ENCODE measurements at places on chromosomes 3 and 15.

DNA sequence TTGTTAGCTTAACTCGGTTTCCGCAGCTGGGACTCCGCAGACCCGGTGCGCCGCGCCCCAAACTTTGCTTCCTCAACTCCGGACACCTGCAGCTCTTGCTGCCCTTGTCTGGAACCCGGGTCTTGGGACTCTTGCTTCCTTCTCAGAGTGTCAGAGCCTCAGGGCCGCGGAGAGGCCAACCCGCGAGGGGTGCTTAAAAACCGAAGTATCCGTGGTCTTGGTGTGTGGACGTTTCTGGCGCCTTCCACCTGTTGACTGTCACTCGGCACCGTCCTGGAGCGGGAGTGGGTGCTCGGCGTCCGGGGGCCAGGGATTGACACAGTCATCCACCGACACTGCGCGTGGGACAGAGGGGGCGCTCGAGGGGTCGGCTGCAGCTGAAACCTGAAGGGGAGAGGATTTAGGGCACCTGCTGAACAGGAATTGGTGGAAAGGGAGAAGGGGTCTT, 386 bp downstream of the SQOR start:
- peak; percentile 67 for DNase-seq

DNA sequence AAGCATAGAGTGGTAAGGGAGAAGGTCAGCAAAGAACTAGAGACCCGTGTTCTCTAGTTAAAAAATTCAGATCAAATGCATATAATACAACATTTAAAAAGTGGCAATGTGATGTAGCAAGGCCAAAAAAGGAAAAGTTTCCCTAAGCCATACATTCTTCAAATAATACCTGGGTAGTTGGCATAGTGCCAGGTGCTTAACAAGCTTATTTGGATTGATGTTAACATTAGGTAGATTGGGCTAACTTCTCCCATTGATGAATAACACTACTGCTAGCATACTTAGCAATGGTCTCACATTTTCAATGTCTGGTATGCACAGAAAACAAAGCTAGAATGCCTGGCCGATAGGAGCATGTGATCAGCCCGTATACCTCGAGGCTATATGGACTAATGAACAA, 283.6 kb upstream of the RARB start:
- DNase-seq = no peak

DNA sequence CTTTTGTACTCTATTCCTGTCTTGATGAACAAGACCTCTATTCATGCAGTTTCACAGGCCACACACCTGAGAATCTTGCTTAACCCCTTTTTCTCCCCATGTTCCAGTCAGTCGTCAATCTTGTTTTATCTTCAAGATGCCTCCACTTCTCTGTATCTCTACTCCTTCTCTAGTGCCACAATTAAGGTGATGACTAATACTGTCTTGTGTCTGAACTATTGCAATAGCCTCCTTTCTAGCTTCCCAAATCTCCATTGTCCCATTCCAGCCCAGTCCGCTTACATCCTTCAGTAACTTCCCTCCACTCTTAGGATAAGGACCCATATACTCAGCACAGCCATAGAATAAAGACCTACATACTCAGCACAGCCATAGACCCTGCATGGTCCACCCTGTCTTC, 24.7 kb downstream of the CHST14 start:
- DNase-seq = no peak

DNA sequence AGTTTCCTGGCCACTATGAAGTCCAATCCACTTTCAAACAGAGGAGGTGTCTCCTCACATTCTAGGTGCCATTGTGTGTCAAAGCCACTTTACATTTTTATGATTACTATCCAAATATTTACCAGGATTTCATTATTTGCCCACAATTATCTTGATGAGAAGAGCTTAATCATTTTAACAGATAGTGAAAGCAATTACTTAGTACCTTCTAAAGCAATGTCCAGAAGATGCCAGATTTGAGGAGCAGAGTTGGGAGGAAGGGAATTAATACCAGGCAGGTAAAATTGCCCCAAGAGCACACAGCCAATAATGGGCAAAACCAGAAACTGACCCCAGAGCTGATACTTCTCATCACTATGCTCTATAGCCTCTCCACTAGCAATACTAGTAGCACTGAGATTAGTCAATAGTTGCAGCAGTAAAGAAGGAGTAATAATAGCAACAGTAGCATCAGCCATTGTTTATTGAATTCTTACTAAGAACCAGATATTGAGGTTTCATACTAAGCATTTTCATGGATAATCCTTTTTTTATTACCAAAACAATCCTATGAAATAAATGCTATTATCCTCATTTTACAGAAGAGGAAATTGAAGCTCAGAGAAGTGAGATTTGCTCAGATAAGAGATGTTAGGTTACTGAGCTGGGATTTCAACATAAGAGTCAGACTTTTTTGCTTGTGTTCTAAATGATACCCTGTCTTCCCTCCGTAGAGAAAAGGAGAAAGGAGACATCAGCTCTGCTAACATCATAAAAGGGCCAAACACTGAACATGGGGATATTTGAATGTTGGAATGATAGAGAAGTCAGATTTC, 509.3 kb upstream of the CFAP20DC start:
- DNase-seq = no peak

GRCh38 chr3:99818818-99819217, 1.2 kb downstream of the CMSS1 start:
- DNase-seq = no peak

DNA sequence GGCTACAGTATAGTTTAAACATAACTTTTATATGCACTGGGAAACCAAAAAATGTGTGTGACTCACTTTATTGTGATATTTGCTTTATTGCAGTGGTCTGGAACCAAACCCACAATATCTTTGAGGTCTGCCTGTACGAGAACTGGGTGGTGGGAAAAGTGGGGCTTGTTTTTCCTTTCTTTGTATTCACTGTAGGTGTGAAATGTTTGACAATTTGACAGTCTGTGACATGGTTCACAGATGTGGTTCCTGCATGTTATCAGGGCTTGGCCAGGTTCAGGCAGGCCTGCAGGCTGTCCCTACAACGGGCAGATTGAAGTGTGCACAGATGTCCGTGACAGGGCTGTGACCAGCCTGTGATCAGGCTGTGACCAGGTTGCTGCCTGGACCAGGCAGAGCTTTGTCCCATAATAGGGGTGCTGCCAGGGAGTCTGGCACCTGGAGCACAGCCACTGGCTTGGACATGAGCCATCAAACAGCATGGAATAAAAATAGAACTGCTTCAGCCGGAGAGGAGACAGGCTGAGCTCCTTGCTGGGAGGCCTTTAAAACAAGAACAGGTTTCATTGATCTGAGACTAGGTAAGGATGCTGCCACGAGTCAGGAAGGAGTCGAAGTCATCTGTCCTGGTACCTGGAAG, 61.0 kb downstream of the KLF13 start:
- DNase-seq = no peak

DNA sequence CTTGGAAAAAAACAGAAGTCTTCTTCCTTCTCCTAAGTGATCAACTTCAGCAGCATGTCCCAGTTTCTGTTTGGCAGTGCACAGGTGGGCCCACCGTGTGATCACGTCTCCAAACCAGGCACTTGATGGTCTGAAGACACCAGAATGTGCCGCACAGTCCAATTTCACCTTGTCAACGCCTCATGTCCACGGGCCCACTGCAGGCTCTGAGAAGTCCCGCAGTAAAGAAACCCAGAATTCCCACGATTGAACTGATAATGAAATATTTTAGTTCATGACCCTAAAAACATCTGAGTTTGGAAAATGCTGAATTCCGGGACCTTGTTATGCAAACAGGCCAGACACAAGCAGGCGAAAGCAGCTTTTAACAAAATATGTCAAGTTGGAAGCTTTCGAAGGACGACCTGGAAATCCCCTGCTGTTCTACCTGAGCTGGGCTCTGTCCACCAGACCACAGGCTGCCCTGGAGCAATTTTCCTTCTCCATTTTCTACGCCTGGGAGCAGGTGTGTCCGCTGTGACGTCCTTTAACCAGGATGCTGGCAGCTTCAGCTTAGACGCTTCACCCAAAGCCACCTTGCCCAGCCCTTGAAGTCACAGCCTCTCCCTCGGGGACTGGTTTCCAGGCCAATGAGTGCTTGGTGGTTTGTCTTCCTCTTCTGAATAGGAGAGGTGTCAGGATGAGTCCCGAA, 167.8 kb upstream of the IQSEC1 start:
- DNase-seq = no peak

- no peak for DNase-seq
Measured at GRCh38 chr3:119236756-119237155, 3.9 kb downstream of the B4GALT4 start.

GRCh38 chr3:98702166-98702565, 61.0 kb upstream of the ST3GAL6 start:
- no peak for DNase-seq

DNA sequence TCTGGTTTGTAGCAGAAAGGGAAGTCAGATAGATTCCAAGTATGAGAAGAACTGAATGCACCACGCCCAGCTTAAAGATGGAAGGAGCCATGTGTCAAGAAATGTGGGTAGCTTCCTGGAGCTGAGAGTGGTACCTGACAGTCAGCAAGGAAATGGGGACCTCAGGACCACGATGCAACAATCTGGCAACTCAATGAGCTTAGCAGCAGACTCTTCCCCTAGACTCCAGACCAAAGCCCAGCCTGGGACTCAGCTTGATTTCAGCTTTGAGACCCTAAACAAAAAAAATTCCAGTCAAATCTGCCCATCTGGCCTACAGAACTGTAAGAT, 24.4 kb downstream of the MIX23 start:
- no peak for DNase-seq

GRCh38 chr15:70383856-70384255, 286.1 kb upstream of the TLE3 start:
- no peak for DNase-seq

DNA sequence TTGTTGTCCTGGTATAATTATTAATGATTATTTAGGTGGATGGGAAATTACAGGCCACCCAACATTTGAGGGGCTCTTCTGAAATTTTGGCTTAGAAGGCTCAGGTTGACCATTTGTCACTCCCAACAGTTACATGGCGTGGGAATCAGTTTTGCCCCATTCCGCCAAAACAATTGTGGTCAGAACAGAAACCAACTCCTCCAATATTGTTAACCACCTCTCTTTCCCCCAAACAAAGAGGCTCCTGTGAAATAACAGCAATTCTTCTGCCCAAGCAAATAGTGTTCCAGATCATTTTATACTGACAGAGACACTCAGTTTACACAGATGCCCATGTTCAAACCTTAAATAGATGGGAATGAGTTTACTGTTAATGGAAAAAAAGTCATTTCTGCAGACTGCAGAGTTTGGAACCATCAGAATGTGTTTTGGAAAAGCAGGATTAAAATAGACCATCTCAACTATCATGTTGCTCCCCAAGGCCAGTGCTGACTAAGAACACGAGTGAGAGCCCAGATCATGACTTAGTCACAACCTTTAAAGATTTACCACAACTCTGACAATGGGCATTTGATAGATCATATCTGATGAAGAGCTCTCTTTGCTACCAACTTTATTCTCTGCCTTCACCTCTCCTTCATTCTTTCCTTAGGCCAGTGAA, 102.1 kb downstream of the DUT start:
- DNase-seq = no peak

- no peak for DNase-seq
Measured at GRCh38 chr3:14410503-14411165, 8.2 kb downstream of the SLC6A6 start.

DNA sequence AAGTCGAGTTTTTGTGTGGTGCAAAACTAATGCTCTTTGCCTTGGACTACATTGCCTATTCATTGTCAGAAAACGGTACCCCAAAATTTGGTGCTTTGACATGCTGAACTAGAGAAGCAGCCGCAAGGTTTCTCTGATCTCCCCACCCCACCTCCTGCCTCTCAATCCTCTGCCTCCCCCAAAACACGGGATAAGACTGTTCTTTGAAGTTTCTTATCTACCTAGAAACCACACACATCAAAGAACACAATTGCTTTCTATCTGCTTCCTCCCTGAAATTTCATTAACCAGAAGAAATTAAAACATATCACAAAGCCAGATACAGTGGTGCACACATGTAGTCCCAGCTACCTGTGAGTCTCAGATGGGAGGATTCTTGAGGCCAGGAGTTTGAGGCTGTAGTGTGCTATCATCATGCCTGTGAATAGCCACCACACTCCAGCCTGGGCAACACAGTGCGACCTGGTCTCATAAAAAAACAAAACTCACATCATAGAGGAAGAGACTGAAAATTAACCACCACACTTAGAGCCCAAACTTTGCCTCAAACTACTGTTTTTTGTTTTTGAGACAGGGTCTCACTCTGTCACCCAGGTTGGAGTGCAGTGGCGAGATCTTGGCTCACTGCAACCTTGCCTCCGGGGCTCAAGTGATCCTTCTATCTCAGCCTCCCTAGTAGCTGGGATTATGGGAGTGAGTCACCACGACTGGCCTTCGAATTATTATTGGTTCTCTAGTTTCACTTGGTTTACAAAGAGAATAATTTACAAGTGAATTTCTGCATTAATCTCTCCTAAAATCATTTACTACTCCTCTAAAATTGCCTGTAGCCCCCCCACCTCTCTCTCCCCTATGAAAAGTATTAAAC, 2.7 kb upstream of the PCNP start:
- no peak for DNase-seq

- DNase-seq = no peak
Measured at GRCh38 chr3:15216501-15216900, 10.5 kb downstream of the CAPN7 start.

DNA sequence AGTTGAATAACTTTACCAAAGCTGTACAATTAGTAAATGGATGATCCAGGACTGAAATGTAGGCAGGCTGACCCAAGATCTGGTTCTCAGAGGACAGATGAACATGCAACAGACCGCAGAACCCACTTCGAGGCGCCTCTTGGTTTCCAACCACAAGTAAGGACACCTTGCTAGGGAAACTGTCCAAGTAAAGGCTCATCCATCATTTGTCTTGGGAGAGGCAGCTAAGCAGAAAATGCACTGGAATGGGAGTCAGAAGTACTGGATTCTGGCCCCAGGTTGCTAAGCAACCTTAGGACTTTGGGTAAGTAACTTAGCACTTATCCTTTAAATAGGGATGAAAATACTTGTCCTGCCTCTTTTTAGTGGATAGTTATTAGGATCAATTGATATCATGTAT, 366.3 kb upstream of the LRRC3B start:
- DNase-seq = no peak

GRCh38 chr3:133330522-133330921, 69.3 kb upstream of the BFSP2 start:
- DNase-seq = no peak

GRCh38 chr15:50247819-50248655, 17.5 kb downstream of the HDC start:
- DNase-seq = no peak
